Esophagus squamous epithelium (tissue), 5 donors: ENCODE measurements at places on chromosomes 11 and 22. TPM values are rescaled to one million over a fixed set of nuclear protein-coding genes. Genes with fewer than 3 reads are reported as not detected.

DNA sequence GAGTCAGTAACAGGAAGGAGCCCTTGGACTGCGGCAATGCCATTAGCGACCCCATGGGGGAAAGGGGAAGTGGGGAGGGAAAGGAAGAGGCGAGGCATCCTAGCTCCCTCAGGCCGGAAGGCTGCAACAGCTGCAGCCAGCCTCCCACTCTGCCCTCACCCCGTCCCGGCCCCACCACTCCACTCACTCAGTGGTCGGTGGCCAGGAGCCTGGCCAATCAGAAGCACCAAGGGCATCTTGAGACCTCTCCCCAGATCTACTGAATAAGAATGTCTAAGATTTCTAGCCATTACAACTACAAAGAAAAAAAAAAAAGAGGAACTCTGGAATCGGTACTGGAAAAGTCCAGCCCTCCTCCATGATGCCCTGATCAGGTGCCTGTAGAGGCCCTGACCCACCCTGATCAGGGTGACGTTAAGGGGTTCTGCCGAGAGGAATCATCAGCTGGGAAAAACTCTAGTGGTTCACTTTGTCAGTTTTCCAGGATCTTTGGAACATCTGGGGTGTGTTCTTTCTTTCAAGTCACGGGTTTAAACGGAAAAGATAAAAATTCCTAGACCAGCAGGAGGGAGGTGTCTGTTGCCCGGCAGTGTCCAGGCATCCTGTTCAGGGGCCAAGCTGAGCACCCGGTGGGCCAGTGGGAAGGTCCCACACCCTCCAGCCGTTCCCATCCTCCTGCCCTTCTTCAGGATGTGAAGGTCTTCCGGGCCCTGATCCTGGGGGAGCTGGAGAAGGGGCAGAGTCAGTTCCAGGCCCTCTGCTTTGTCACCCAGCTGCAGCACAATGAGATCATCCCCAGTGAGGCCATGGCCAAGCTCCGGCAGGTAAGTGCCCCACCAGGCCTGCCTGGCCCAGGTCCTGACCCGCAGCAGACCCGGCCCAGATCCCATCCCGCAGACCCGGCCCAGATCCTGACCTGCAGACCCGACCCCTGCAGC is 14.4 kb downstream of the OAF start:
- no peak for DNase-seq

GRCh38 chr22:37633625-37634416 is 5.6 kb upstream of the SH3BP1 start:
- DNase-seq = no peak

DNA sequence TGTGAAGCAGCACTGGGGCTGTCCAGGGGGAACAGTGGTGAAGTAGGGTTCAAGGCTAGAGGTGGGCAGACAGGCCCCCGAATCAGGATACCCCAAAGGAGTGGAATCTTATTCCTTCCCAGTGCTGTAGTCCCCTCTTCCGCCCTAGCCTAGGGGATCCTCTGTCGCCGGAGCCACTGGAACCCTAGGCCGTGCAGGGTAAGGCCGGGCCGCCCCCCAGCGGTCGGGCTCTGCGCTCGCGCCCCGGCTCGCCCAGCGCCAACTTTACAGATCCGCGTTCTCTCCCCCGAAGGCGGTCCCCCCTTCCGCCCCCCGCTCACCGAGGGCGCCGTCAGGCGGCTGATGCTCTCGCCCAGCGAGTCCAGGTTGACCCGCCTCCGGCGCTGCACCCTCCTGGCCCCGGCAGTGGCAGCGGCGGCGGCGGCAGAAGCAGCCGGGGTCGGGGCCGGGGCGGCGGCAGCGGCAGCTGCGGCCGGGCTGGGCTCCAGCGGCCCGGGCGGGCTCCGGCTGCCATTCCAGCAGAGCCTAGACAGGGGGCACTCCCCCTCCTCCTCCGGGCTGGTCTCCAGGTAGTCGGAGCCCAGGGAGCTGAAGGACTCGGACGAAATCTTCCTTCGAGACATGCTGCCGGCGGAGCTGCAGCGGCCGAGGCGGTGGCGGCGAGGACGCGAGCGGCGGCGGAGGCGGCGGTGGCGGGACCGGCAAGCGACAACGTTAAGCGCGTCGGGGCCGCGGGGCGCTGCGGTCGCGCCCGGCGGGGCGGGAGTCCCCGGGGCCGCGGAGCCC is 650 bp downstream of the GUCY1A2 start:
- DNase-seq = no peak

DNA sequence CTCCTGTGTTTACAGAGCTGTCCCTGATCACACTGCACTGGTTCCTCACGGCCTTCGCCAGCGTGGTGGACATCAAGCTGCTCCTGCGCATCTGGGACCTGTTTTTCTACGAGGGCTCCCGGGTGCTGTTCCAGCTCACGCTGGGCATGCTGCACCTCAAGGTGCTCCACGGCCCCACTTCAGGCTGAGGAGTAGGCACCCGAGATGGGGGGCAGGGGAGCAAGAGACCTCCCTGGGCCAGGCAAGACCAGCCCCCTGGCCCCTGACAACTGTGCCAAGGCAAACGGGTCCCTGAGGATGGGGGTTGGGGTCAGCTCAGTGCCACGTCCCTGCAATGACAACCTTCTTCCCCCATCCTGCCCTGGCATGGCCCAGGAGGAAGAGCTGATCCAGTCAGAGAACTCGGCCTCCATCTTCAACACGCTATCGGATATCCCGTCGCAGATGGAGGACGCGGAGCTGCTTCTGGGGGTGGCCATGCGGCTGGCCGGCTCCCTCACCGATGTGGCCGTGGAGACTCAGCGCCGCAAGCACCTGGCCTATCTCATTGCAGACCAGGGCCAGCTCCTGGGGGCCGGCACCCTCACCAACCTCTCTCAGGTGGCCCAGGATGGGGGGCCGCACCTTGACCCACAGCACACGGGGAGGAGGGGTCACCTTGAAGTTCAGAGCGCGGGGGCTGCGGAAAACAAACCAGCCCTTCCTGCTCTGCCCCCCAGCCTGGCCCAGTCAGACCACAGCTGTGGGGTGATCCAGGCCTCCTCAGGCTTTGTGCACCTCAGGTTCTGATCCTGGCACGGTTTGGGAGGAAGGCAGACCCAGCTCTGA is 35.9 kb downstream of the SGSM3 start:
- no peak for DNase-seq

Gene FOLR1
- 7.6 TPM for total RNA-seq

DNA sequence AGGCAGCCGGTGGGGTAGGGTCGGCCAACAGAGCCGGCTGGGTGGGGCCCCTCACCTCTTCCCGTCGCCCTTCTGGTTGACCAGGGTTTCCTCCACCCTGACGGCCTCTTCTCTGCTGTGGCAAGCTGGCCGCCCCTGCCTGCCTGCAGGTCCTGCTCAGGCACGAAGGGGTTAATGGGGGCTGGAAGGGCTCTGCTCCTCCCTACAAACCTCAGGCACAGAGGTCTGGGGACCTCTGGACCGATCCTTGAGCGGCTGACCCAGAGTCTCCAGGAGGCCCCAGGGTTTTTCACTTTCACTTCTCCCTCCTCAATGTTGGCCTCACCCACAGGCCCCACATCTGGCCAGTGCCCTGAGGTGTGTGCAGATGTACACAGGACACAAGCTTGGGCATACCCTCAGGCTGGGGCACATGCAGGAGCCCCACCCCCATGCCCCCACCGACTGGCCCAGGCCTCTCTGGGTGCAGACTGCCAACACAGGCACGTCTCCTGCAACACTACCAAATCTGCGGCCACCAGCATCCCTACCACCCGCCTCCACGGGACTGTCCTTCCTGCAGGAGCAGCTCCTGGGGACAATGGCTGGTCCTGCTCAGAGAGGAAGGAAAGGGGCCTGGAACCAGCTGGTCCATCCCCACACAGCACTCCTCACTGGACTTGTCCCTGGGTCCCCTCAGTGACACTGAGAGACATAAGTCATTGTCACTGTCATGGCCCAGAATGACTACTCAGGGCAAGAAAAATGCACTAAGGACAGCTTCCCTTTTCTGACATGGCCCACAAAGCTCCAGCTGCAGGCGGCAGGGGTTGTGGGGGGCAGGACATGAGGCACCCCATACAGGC is 3.2 kb upstream of the TBX1 start:
- DNase-seq = no peak

Gene CNTN5
- 0.12 TPM for total RNA-seq

DNA sequence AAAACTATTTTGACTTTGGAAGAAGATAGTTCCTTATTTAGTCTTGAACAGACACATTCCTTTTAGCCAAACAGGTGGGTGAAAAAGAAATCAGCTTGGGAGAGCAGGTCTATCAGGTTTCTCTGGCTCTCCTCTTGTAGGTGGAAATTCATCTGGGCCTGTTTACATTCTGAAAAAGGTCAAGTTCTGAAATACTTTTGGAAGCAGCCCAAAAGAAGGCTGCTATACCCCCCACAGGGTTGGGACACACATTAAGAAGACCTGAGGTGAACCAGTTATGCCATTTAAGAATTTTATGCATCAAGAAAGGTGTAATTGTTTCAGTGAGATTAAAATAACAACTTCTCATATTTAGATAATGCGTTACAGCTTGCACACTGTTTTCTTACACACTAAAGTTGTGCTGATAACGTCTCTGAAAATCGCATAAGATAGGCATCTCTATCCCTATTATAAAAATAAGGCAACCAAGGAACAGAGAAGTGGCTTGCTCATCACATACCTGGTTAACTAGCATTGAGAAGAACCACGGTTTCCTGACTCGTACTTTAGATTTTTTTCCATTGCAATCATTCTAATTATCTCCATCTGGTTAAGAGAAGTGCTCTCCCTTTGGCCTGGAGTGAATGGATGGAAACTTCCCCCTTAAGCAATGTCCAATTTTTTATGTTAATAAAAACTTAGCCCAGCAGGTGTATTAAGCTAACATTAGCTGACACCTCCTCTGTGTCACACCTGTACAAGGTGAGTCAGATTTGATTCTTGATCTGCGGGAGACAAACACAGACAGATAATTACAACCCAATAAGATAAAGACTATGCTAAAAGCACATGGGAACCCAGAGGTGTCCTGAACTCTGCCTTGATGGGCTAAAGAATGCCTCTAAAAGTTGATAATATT is 60.5 kb upstream of the UCP3 start:
- no peak for DNase-seq

GRCh38 chr22:41939981-41940831 is 6.7 kb downstream of the CENPM start:
- DNase-seq = peak; percentile 81

DNA sequence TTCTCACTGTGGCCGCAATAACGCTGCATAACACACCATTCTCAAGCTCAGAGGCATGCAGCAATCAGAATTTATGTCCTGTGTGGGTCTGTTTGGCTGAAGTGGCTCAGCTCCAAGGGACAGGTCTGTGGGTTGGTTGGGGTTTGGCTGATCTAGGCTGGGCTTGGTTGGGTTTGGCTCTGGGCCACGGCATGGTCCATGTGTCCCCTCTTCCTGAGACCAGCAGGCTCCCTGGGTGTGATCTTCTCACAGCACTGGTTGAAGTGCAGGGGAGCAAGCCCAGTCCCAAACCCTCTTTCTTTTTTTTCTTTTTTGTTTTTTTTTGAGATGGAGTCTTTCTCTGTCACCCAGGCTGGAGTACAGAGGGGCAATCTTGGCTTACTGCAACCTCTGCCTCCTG is 25.0 kb downstream of the SMIM38 start:
- DNase-seq = no peak

Gene KIAA1671
- total RNA-seq = 73.2 TPM

- no peak for DNase-seq
These were observed 155.7 kb downstream of the RRAS2 start for GRCh38 chr11:14203321-14203720.

- no peak for DNase-seq
These were observed 7.5 kb downstream of the GP1BB start for GRCh38 chr22:19730655-19731360.

Gene ROBO4
- total RNA-seq = 11.3 TPM

DNA sequence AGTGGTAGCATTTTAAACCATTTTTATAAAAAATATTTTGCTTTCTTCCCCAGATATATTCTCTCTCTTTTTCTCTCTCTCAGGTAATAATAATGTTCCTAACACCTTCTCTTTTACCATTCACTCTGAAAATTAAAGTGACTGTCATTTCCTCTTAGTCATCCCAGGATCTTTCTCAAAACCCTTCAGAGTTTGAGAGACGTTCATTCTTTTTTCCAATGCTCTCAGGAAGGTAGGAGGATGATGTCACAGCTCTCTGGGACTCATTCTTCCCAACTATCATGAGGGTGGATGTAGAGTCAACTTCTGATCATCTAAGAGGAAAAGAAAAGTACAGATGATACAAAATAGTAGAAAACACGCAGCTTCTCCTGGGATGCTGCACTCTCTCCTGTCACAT is 60.2 kb upstream of the CRTAM start:
- no peak for DNase-seq

- no peak for DNase-seq
These were observed at the start of gene KIAA1671 for GRCh38 chr22:24951942-24952836. KIAA1671 (plus strand) TSS chr22:24952716; CDS start chr22:25028000, 75,284 bp downstream.

Gene MS4A12
- total RNA-seq = not detected

Gene CEP57
- 30.1 TPM for total RNA-seq

DNA sequence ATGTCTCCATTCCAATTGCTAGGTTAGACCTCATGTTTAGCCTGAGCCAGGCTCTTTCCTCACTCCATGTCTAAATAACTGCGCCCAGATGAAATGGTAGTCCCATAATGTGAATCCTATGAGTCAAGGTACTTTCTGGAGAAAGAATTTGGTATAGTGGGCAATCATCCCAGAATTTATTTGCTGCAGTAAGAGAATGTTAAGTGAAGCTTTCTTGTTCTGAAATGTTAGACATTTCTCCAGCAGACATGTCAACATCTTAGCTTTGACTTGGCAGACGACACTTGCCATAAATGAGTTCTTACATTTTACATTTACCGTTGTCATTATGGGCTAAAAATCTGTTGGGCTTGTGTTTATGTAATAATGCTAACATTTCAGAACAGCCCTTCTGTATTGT is 165.2 kb downstream of the PGR start:
- no peak for DNase-seq
